Ascending aorta (tissue), 2 donors: ENCODE measurements at places on chromosomes 12 and 14. TPM values are rescaled to one million over a fixed set of nuclear protein-coding genes. Genes with fewer than 3 reads are reported as not detected.

Gene SLC5A8
- total RNA-seq: 0.11 TPM

Gene MAP3K9
- 0.96 TPM for total RNA-seq

Gene KLHDC1
- not detected for total RNA-seq

Gene PTHLH
- not detected for total RNA-seq

Gene RPL10L
- total RNA-seq: not detected

Gene KSR2
- total RNA-seq: 0.11 TPM

Gene TAS2R7
- total RNA-seq: not detected

Gene KRT78
- not detected for total RNA-seq

Gene RHEBL1
- total RNA-seq: not detected

Gene TCL1A
- not detected for total RNA-seq

Gene FGF6
- not detected for total RNA-seq

Gene CARMIL3
- total RNA-seq: not detected

- peak overlapping the region; percentile 85 for H3K4me3 ChIP-seq
- DNase-seq: no peak
- peaks cover 6% of the 10 kb centered on the region for H3K4me1 ChIP-seq
- H3K27me3 ChIP-seq: no peaks in the 10 kb centered on the region
- peak overlapping the region; percentile 92 for H3K27ac ChIP-seq
Measured at GRCh38 chr12:45217846-45218245, 2.0 kb downstream of the ANO6 start.

- H3K4me3 ChIP-seq: no peak overlapping the region
- no peak overlapping the region for H3K27ac ChIP-seq
- DNase-seq: no peak
Measured at GRCh38 chr14:86796221-86797074, 1196.5 kb downstream of the GALC start.

GRCh38 chr12:115233891-115234543, 550.0 kb upstream of the TBX3 start:
- no peaks in the 10 kb centered on the region for H3K27me3 ChIP-seq
- no peaks in the 10 kb centered on the region for H3K4me1 ChIP-seq
- no peak overlapping the region for H3K27ac ChIP-seq
- no peaks in the 10 kb centered on the region for H3K36me3 ChIP-seq

DNA sequence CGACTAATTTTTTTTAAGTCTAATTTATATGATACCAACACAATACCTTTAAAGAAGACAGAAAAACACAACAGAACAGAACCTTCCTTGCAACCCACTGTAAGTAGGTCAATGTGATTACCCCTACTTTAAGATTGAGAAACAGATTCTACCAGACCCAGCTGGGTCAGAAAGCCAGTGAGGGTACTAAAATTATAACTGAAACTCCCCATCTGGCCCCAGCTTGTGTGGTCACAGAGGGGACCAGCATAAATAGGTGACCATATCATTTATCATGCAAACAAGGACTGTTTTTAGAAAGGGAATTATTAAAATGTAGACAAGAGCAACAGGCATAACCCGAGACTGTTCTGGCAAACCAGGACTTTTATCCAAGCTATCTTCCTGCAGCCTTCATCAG, 30.1 kb upstream of the FRMD6 start:
- no peak for DNase-seq
- no peaks in the 10 kb centered on the region for H3K4me1 ChIP-seq
- no peak overlapping the region for H3K4me3 ChIP-seq
- no peaks in the 10 kb centered on the region for H3K27me3 ChIP-seq

DNA sequence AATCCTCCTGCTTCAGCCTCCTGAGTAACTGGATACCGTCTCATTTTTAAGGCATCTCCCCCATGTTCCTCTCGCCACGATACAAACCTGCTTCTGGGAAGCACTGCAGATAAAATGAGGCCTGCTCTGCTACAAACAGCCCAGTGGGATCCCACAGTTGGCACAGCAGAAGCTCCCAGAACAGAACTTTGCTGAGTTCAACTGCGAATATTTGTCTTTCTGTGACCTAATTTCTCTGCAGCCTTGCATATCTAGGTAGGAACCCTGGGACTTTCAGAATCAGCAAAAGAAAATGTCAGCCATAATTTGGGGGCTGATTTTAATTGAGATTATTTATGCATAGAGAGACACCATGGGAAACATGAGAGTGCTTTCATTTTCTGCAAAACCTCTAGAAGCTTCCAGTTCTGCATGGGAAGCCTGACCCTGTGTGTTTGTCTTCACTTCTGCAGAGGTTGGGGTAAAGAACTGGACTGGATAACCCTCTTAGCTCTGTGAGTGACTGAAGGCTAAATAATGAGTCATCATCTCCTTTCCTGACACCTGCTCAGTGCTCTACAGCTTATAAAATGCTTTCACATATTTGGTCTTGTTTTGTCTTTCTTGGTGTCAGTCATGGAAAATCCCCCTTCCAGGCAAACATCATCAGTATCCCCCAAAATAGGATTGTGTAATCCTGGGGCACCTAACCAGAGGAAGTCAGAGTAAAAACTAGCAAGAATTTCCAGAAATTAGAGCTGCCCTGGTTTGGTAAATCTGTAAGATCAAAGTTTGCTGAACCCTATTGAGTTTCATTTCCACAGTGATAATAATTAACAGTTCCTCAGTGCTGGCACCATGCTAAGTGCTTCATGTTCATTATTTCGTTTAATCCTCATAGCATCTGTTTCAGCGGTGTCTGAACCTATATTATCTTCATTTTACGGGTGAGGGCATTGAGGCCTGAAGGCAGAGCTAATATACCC, 185.8 kb downstream of the SLC15A4 start:
- H3K27ac ChIP-seq: no peak overlapping the region
- no peaks in the 10 kb centered on the region for H3K4me1 ChIP-seq

DNA sequence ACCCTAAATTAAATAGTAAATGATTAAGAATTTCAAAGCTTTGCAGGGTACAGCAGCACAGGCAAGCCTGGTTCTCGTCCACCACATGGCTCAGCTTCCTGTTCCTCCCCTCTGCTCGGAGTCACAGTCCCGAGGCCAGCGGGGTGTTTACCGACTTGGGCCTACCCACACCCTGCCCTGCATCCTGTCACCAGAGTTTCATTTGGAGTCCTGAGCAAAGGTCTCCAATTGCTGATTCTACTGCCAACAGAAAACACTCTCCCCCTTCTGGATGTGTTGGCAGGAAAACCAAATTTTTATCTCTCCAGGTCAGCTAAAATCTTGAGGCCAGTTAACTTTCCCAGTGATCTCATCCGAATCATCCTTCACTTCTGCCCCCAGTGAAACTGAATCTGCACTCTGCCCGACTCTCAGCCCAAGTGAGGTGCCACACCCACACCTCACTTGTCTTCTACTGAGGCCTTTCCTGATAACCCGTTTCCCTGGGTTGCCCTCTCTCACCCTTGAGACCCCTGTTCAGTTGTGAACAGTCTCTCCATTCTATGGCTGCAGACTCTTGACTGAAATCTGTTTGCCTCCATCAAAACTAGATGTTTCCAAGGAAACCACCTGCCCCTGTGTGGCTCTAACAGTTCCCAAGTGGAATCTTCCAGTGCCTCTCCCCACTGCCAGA, 71.2 kb downstream of the VCPKMT start:
- H3K4me1 ChIP-seq: peaks cover 14% of the 10 kb centered on the region
- no peaks in the 10 kb centered on the region for H3K36me3 ChIP-seq
- H3K27me3 ChIP-seq: no peaks in the 10 kb centered on the region
- no peak overlapping the region for H3K4me3 ChIP-seq
- DNase-seq: peak; percentile 91

GRCh38 chr12:49801141-49802063, 26.8 kb downstream of the NCKAP5L start:
- H3K27ac ChIP-seq: peak overlapping the region; percentile 20
- DNase-seq: no peak
- H3K4me1 ChIP-seq: no peaks in the 10 kb centered on the region
- no peaks in the 10 kb centered on the region for H3K27me3 ChIP-seq
- no peak overlapping the region for H3K4me3 ChIP-seq

GRCh38 chr12:27003421-27004381, 10.5 kb downstream of the TM7SF3 start:
- H3K27ac ChIP-seq: no peak overlapping the region
- no peak overlapping the region for H3K4me3 ChIP-seq
- peaks cover 3% of the 10 kb centered on the region for H3K4me1 ChIP-seq
- no peak for DNase-seq

DNA sequence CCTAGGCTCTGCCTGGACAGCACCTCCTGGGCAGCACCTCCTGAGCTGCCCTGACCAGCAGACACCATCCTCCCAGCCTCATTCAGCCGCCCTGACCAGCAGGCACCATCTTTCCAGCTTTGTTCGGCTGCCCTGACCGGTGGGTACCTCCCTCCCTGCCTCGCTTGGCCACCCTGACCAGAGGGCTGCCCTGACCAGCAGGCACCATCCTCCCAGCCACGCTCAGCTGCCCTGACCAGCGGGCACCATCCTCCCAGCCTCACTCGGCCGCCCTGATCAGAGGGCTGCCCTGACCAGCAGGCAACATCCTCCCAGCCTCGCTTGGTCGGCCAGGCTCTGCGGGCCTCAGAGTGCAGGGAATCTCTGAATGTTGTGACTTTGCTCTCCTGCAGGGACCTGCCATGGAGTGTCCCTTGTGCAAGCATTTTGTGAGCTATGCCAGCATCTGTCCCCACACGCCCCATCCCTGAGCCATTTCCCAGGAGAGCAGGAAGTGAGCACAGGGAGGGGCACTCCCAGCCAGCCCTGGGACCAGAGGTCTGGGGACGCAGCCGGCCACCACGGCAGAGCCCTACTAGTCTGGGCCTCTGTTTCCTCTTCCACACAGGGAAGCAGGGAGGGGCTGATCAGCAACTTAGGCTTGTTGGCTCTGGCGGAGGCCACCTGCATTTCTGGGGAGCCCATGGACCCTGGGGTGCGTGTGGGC, 265.5 kb downstream of the SEC23A start:
- H3K27me3 ChIP-seq: no peaks in the 10 kb centered on the region
- no peak for DNase-seq
- no peaks in the 10 kb centered on the region for H3K4me1 ChIP-seq

DNA sequence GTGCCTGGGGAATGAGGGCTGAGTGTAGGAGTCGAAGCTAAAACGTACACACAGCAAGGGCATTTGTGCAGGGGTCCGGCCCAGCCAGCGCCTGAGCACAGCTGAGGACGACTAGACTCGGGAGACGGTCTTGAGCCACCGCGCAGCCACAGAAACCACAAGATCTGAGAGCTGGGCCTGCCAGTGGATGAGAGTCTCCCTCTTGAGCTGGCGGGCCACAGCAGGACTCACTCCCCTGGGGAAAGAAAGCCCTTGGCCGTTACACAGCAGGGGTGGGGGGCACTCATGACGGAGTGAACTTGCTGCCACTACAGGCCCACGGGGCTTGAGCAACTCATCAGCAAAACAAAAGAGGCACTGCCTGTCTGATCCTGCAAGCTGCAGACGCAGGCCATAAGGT, 23.0 kb downstream of the STX2 start:
- no peak overlapping the region for H3K4me3 ChIP-seq
- H3K4me1 ChIP-seq: no peaks in the 10 kb centered on the region
- no peak overlapping the region for H3K27ac ChIP-seq
- DNase-seq: no peak
- peaks cover 16% of the 10 kb centered on the region for H3K36me3 ChIP-seq
- no peaks in the 10 kb centered on the region for H3K27me3 ChIP-seq

DNA sequence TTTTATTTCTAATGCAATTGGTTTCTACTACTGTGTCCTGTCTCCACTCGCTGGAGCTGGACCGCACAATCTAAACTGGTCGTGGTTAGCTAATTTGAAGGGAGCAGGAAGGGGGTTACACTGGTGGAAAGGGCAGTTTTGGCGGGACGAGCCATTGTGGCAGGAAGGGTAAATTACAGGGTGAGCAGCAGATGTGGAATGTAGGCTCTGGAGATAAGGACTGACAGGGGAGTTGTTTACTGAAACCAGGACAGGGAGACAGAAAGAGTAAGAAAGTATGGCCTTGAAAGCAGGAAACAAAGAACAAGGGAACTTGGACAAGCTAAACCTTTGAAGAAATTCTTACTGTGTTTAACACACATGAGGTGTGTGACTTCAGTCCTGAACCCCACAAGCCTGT, 147.8 kb downstream of the ATXN7L3B start:
- no peaks in the 10 kb centered on the region for H3K27me3 ChIP-seq
- no peaks in the 10 kb centered on the region for H3K4me1 ChIP-seq
- no peaks in the 10 kb centered on the region for H3K36me3 ChIP-seq
- DNase-seq: no peak
- no peak overlapping the region for H3K4me3 ChIP-seq

GRCh38 chr12:51160814-51161459, 12.0 kb downstream of the TFCP2 start:
- DNase-seq: no peak
- H3K4me1 ChIP-seq: no peaks in the 10 kb centered on the region
- no peak overlapping the region for H3K4me3 ChIP-seq
- H3K27ac ChIP-seq: no peak overlapping the region
- no peaks in the 10 kb centered on the region for H3K27me3 ChIP-seq
- H3K36me3 ChIP-seq: no peaks in the 10 kb centered on the region

DNA sequence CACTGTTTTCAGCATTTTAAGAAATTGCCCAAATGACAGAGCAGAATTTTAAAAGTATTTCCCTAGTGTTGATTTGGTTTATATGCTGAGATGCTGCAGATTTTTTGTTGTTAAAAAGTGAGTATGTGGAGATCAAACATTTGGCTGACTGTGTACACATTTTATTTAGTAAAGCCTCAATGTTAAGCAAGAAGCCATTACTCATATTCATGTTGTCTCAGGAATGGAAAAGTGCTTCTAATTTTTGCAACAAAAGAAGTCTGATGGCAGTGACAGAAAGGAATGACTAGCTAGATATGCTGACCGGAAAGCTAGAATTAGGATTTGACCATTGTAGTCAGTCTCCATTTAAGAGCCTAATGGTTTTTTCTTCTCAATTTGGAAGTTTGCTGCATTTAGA, 22.5 kb downstream of the SLC38A6 start:
- H3K36me3 ChIP-seq: peaks cover 2% of the 10 kb centered on the region
- H3K4me3 ChIP-seq: no peak overlapping the region
- DNase-seq: no peak
- no peaks in the 10 kb centered on the region for H3K4me1 ChIP-seq

GRCh38 chr14:68737086-68737485, 55.8 kb downstream of the ZFP36L1 start:
- H3K4me3 ChIP-seq: no peak overlapping the region
- no peaks in the 10 kb centered on the region for H3K36me3 ChIP-seq

- no peak overlapping the region for H3K27ac ChIP-seq
- H3K27me3 ChIP-seq: no peaks in the 10 kb centered on the region
- H3K4me3 ChIP-seq: no peak overlapping the region
- H3K36me3 ChIP-seq: no peaks in the 10 kb centered on the region
Measured at GRCh38 chr14:36981832-36982529, 190.4 kb downstream of the SLC25A21 start.

GRCh38 chr14:71056168-71056567, 148.9 kb downstream of the PCNX1 start:
- H3K27ac ChIP-seq: no peak overlapping the region
- no peak overlapping the region for H3K4me3 ChIP-seq
- DNase-seq: no peak

DNA sequence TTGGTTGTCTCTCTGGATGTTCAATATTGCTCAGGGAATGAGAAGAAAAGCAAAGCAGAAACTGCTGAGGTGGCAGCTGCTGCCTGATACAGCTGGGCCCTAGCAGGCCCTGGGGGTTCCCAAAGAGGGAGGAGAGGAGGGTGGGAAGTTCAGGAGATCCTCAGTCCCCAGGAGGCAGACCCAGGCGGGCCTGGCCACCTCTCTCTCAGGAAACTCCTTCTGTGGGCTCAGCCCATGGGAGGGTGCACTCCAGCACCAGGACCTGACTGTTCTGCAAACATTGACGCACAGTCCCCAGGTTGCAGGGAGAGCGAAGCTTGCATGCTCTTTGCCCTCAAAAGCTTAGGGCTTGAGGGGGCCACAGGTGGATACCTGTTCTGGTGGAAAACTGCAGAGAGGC, 29.6 kb downstream of the IRF2BPL start:
- no peak overlapping the region for H3K4me3 ChIP-seq
- no peak overlapping the region for H3K27ac ChIP-seq
- no peaks in the 10 kb centered on the region for H3K27me3 ChIP-seq

- H3K27me3 ChIP-seq: no peaks in the 10 kb centered on the region
- peaks cover 4% of the 10 kb centered on the region for H3K4me1 ChIP-seq
- no peak for DNase-seq
- H3K27ac ChIP-seq: no peak overlapping the region
Measured at GRCh38 chr14:95228240-95228639, 70.9 kb upstream of the DICER1 start.
